ENCODE measurements at places on chromosomes 6 and 20. TPM values are rescaled to one million over a fixed set of nuclear protein-coding genes. Genes with fewer than 3 reads are reported as not detected.
A peak's percentile ranks its signal among the peaks of the same experiment; 100 is the strongest.

GRCh38 chr20:4749326-4749725 lies 27.6 kb downstream of the PRND start:
- DNase-seq: no peak

DNA sequence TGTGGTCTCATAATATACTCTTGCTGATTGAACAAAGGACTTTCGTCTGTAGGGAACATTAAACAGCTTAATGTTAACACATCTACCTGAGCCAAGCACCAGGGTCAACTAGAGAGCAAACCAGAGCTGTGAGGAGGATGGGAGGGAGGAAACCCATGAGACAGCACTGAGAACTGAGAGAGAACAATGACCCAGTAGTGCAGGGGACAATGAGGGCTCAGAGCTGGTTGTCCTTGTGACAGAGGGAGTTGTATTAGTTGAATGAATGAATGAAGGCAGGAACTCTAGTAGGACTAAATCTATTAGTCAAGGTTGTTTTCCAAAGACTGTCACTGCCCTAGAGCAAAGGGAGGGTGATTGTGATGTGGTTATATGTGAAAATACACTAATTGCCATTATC lies 28.2 kb upstream of the GSTA4 start:
- no peak for DNase-seq

- no peak for DNase-seq
Observed at GRCh38 chr20:61760731-61761130, 304.9 kb downstream of the TAF4 start.

DNA sequence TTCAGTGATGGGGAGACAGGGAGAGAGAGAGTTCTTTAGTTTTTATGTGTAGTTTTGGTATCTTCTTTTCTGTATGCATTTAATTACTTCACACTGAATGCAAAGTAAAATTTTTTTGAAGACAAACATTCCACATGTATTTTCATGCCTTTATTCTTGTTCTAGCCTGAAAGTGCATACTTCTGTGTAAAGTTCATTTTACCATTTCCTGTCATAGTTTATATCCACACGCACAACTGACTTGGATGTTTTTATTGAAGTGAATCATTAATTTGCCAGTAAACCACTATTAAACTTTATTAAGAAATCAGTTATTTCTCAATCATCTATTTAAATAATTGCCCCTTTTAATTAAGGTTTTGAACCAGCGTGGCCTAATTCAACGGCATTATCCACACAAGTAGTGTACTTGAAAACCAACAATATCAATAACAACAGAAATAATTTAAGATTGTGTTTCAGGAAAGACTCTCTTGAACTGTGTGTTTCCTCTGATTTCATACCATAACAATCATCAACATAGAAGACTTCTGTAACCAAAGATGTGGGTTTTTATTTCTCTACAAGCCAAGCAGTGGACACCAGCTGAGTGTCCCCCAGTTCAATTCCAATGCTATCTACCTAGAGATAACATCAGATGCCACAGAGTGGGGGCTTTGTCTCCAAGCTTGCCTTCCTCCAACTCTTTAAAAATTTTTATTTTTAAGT lies 512.7 kb upstream of the JAG1 start:
- no peak for DNase-seq

DNA sequence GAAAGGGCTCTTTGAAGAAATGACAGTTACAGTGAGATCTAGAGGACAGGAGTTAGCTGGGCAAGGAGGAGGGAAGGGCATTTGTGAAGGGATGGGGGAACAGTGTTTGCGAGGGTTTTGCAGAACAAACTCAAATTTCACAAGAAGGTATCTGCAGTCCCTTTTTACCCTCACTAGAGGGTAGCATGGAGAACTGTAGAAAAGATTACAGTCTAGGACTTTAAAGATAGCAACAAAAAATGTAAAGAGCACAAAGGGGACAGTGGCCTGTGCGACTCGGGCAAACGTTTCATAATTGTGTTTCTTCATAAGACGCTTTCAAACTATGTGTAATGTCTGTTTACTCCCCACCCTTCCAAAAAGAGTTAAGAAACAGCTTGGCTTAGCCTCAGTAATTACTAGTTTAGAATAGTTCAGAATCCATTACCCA lies 21.2 kb upstream of the ASXL1 start:
- no peak for DNase-seq

DNA sequence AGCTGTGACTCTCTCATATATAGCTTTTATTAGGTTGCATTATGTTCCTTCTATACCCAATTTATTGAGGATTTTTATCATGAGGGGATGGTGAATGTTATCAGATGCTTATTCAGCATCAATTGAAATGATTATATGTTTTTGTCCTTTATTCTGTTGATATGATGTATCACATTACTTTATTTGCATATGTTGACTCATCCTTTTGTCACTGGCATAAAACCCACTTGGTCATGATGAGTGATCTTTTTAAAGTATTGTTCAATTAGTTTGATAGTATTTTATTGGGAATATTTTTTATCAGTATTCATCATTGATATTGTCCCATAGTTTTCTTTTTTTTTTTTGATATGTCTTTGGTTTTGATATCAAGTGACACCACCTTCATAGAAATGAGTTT lies 529.9 kb downstream of the MMUT start:
- DNase-seq: no peak

DNA sequence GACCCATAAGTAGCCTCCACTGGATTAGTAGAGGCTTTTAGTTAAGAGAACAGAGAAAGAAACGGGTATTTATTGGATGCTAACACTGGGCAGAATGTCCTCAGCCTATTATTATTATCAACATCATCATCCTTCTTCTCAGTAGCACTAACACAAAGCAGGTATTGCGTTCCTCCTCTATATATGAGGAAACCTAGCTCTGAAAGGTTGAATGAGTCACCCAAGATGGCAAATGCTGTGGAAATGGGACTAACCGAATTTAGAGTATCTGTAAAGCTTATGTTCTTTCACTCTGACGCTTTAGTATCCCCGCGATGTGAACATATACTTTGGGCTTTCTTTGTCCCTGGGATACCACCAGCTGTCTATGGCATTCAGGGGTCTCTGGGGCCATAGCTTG lies 77.0 kb downstream of the ADTRP start:
- DNase-seq: no peak

GRCh38 chr6:137927777-137928218 lies 60.7 kb downstream of the TNFAIP3 start:
- DNase-seq: no peak

DNA sequence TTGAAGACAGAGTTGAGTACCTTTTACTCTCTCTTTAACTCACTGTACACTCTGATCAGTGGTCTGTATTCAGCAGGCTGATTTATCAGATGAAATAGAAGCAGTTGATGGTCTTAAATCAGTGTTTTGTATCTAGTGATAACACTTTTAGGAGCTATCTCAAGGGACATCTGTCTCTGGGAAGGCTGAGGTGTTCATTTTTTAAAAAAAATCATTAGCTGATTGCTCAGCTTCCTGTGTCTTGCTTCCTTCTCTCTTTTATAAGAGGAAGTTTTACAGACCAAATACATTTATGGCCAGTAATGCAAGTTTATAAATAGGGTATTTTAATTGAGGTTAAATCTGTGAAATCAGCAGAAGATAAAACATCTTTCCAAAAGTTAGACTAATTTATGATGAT lies 12.0 kb upstream of the CCDC170 start:
- no peak for DNase-seq

- DNase-seq: no peak
Observed at GRCh38 chr6:31657406-31658157, 1.9 kb downstream of the APOM start.

GRCh38 chr6:132537977-132538376 lies at the start of gene TAAR9:
Gene TAAR9 (plus strand): TSS chr6:132538277. CDS start chr6:132538290, 13 bp downstream.
- no peak for DNase-seq

DNA sequence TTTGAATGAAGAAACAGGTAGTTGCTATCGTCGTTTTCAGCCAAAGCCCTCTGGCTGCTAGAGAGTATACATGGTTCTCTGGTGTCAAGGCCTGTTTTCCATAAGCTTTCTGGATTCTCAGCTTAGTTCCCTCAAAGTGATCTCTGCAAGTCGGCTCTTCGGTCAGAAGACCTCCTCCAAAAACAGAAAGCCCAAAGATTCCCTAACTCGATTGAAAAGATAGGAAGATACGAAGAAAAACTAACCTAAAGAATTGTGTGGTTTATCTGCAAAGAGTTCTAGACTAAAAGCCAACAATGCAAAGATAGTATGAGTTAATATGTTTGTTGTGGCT lies 545 bp upstream of the ASCC3 start:
- no peak for DNase-seq

DNA sequence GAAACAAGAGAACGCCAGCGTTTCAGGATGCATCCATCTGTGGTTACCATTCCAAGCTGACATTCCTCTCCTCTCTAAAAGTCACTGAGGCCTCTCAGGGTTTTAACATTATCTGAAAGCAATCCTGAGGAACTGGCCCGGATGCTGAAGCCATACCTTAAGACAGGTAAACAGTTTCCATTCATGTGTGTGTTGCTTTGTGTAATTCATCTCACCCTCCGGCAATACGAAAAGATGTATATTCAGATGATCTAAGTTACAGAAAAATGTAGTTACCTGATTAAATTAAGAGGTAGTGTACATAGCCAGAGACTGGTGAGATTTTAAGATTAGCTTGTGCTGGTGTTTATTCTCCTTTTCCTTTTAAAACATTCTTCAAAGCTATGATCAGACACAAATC lies 68.4 kb upstream of the BACH2 start:
- no peak for DNase-seq

GRCh38 chr6:111377558-111378120 lies 105.4 kb downstream of the REV3L start:
- DNase-seq: no peak

- no peak for DNase-seq
Observed at GRCh38 chr20:16027686-16028085, 545.6 kb downstream of the KIF16B start.

DNA sequence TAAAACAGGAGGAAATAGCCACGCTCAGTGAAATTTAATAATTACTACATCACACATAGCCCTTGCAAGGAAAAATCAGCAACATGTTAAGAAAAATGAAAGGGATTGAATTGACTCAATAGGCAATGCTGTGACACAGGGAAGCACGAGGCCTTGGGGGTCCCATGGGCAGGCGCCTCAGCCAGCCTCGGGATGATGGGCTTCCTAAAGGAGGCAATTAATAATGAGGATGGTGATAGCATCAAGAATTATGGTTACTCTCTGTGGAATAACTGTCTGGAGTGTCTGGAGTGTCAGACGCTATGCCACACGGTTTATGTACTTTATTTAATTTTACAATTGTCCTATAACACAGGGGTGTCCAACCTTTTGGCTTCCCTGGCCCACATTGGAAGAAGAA lies 130.2 kb downstream of the TBC1D7 start:
- DNase-seq: no peak

GRCh38 chr6:41294214-41294872 lies 7.9 kb upstream of the TREM1 start:
- no peak for DNase-seq

DNA sequence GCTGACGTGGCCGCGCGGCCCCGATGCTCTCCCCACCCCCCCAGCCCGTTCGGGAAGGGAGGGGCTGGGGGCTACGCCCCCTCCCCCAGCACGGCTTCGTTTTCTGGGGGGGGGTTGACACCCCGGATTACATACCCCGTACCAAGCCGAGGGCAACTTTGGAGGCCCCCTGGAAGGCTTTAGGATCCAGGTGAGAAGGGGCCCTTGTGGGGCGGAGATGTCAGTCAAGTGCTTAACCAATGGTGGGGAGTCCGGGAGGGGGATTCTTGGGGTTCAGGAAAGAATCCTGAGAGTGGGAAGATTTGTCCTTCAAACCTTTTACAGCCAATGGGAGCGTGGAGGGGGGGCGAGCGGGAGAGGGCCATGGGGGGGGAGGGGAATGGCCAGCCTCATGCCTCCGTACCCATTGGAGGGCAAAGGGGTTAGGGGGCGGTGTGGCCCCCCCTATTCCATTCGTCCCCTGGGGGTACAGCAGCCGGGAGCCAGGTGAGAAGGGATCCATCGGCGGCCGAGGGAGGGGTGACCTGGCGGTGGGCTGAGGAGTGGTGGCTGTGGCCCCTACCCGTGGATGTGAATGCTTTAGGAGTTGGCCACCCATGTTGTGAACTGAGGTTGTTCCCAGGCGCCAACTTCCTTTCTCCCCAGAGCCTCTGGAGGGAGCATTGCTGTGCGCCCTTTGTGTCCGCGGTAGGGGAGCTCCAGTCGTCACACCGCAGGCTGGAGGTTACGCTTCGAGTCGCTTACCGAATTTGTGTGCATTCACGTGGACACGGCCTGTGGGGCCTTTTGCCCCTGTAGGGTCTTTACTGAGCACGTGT lies 682 bp downstream of the BRD2 start:
- peak; percentile 71 for DNase-seq

DNA sequence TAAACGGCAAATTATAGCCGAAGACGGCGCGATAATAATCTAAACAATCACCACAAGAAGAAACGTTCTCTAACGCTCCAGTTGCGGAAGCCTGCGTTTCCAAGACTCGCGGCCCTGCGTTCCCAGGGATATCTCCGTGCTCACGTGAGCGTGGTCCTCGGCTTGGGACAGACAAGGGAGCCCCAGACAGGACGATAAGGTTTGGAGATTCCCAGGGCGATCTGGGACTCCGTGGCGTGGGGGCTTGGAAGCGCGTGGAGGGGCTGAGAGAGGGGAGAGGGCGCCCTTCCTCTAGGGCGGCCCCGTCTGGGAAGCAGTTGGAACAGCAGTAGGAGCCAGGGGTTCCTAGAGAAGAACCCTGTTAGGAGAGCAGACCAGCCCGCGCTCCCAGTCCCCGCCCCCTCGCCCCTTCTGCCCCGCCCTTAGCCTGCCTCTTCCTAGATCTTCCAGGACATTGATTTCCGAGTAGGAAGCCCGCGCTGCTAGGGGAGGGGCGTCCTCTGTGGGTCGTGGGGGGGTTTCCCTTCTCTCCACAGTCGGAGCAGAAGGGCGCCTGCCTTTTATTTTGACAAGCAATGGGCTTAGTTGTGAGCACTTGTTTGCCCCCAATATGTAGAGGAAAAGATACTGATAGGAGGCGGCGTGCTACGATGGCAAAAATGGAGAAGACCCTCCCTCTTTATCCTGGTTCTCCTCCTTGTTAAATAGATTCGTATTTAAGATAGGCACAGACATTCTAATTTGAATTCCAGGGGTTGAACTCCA lies 10.6 kb downstream of the NRN1 start:
- no peak for DNase-seq

- DNase-seq: peak; percentile 90
Observed at GRCh38 chr6:151807513-151808370, at the start of gene ESR1. Gene ESR1 (plus strand): TSS chr6:151807682. CDS start chr6:151807913, 231 bp downstream.

- no peak for DNase-seq
Observed at GRCh38 chr6:11575408-11576033, 38.0 kb downstream of the TMEM170B start.

GRCh38 chr6:39357998-39358686 lies 35.6 kb upstream of the KCNK16 start:
- no peak for DNase-seq

- no peak for DNase-seq
Observed at GRCh38 chr20:33490934-33491656, 1.2 kb downstream of the CBFA2T2 start.

CALHM6 gene
- 2.3 TPM for total RNA-seq

TNXB gene
- total RNA-seq: 109 TPM

CST5 gene
- total RNA-seq: not detected

HLA-DQA2 gene
- total RNA-seq: 0.48 TPM

MEP1A gene
- 1.3 TPM for total RNA-seq

SRMS gene
- 0.59 TPM for total RNA-seq

CLPSL1 gene
- 1.3 TPM for total RNA-seq

ZNF184 gene
- 13.3 TPM for total RNA-seq

NKX2-4 gene
- not detected for total RNA-seq

SNAP91 gene
- total RNA-seq: 3.2 TPM

HLA-A gene
- 617 TPM for total RNA-seq

MAK gene
- total RNA-seq: 0.98 TPM

CRIP3 gene
- total RNA-seq: 2.1 TPM

Measured in breast epithelium (tissue), 4 donors.